Epithelial cell of alveolus of lung (primary cell): ENCODE measurements at places on chromosomes 6 and 20. TPM values are rescaled to one million over a fixed set of nuclear protein-coding genes. Genes with fewer than 3 reads are reported as not detected.

BPI gene
- total RNA-seq, result 0.13 and 3.2 TPM in 2 replicates

TBXT gene
- total RNA-seq, result not detected in 2 replicates

TPX2 gene
- 35.1 and 61.2 TPM in 2 replicates for total RNA-seq

LY6G6F gene
- total RNA-seq, result not detected in 2 replicates

DSP gene
- total RNA-seq, result 2.2 and 12.7 TPM in 2 replicates
